ENCODE measurements at places on chromosomes 3 and 15. TPM values are rescaled to one million over a fixed set of nuclear protein-coding genes. Genes with fewer than 3 reads are reported as not detected.

GRCh38 chr3:120218981-120219380, 66.0 kb downstream of the GPR156 start:
- no peak for DNase-seq

- no peak for DNase-seq
Observed at GRCh38 chr3:71397046-71397445, 186.5 kb downstream of the FOXP1 start.

Gene USP8
- total RNA-seq: 43.3 TPM

DNA sequence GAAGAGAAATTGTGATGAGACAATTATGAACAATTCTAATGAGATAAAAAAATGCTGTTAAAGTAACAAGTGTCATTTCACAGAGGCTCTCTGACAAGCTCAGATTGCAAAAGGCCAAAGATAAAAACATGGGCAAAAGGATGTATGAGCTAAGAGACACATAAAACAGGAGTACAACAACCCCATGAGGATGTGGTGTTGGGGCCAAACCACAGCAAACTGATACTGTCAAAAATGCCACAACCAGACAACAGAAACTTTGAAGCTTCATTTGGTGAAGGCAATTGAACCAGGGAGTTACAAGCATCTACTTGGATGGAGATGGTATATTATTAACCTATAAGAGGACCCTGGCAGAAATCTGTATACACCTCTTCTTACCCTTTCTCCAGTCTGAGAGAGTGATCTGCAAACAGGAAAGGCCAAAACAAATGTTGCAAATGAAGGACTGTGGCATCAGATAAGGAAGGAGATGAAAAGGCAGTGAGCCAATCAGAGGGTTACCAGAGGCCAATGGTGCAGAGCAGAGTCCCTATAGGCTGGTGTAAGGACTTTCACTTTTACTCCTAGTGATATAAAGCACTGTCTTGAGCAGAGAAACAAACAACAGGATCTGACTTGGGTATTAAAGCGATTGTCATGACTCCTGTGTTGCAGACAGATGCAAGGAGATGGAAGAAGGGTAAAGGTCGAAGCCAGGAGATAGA, 659.0 kb downstream of the NTRK3 start:
- DNase-seq: no peak

Gene ARID3B
- total RNA-seq: 2.0 TPM

DNA sequence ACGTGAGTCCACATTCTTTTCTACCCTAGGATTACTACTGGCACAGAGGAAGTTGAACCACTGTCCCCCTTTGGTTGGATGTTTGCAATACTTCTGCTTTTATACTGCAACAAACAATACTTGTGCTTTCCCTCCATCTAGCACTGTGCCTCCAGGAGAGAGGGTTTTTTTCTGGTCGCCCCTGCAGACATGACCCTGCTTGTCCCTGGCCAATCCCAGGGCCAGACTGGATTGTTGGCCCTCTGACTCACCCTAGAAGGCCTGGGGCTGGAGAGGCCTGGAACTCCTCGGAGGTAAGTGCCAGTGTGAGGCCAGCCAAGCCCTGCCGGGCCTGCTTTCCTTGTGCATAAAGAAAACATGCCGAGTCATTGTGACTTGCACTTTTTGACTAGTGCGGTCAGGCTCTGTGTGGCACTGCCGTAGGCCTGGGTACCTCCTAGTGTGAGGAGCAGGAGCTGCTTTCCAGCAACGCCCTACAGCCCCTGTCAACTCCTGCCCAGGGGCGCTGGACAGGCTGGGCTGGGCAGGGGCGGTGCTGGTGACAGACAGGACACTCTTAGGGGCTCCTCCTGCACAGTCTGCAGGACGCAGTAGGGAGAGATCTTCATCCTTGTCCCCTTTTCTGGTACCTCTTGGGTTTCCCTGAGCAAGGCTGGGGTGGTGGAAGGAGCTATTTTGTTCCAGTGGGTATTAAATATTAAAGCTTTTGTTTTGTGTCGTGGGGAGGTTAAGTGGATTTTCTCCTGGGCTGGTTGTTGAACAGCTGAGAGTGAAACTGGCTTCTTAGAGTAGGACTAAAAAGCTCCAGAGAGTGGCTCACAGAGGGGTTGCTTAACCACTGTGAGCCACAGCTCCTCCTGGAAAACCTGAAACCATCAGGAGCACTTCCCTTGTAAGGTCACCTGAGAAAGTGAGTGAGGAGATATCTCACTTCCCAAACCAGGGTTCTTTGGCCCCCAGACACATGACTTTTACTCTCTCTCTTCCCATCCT, 14.4 kb upstream of the TKT start:
- peak; percentile 89 for DNase-seq

DNA sequence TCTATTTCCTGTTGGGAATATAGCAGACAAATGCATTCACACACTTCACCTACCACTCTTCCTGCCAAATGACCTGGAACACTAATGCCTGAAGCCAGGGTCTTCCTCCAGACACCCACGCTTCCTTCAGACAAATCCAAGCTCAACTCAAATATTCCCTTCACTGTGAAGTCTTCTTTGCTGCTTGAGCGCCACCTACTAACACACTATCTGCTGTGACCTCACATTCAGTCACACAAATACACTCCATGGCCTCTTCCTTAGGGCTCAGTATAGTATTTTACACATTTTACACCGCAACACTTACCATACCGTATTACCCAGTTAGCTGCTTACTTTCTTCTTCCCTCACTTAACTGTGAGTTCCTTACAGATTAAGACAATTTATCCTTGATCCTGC, 149.4 kb downstream of the SHOX2 start:
- no peak for DNase-seq

DNA sequence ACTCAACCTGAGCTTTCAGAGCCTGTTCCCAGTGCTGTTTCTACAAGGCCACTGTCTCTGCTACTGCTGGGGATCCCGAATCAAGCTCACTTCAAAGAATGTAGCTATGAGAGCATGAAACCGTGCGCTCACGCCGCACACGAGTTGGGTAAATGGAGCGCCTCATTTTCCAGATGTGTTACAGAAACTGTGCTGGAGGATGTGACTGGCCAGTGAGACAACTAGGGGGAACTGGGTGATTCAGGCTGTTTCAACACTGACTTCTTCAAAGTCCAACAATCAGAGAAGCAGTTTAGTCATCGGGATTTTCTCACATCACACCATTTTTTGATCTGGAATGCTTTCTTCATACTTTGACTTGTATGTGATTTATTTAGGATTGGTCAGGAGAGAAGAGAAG, 3.5 kb downstream of the ZNF710 start:
- DNase-seq: peak; percentile 37

GRCh38 chr3:13642597-13642996, 93.7 kb downstream of the FBLN2 start:
- no peak for DNase-seq

Gene P2RY14
- total RNA-seq: 4.4 TPM

Gene ZNF502
- 3.6 TPM for total RNA-seq

- DNase-seq: no peak
Observed at GRCh38 chr3:13323822-13324221, 96.3 kb downstream of the NUP210 start.

Gene PFN2
- 71.8 TPM for total RNA-seq

Gene GOLGA8G
- not detected for total RNA-seq

Gene ARGFX
- total RNA-seq: not detected

DNA sequence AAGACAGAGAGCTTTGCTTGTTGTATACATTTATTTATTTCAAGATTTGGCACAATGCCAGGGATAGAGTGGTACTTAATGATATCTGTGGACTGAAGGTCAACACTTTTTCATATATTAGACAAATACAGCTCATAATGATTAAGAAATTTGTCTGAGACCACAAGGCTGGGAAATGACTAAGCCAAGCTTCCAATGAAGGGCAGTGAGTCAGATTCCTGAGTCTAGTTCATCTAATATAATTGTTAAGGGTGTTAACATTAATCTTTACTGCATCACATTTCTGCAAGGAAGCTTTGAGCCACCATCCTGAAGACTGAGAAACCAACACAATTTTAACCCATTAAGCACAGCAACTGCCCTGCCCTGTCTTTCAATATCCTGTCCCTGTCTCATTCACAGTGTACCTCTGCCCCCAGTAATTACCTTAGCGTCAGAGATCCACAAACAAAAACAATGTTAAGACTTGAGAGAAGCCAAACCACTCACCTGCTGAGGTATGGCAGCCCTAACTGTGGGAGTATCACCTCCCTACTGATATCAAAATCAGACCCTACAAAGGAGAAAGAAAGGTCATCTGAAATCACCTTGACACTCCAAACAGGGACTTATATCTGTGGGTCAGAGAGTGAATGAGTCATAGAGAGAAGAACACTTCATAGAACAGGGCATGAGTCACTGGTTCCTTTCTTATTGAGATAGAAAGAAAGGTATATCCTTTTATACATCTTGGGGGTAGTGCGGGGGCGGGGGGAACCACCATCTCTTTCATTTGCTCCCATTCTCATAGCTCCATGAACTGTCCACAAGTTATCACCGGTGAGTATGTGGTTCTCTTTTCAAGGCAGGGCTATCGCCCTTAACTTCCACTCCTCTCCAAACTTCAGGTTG, 74.7 kb downstream of the MAGI1 start:
- DNase-seq: no peak

- DNase-seq: no peak
Observed at GRCh38 chr3:178112134-178112533, 424.1 kb upstream of the KCNMB2 start.

GRCh38 chr3:119276680-119277079, 17.5 kb upstream of the ARHGAP31 start:
- no peak for DNase-seq

DNA sequence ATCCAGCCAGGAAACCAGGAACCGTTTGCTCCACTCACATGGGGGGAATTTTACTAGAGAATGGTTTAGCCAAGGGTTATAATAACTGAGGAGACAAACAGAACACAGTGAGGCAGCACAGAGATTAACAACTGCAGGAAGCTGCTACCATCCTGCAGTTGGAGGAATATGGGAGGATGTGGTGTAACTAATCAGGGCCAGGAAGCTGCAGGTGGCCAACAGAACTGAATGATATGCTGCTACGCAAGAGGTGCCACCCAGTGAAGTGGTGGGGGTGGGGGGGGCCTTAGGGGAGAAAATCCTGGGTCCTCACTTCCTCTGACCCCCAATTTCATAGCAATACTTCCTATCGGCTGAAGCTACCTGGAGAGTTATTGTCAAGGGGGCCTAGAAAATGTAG, 306.4 kb upstream of the STT3B start:
- DNase-seq: no peak

DNA sequence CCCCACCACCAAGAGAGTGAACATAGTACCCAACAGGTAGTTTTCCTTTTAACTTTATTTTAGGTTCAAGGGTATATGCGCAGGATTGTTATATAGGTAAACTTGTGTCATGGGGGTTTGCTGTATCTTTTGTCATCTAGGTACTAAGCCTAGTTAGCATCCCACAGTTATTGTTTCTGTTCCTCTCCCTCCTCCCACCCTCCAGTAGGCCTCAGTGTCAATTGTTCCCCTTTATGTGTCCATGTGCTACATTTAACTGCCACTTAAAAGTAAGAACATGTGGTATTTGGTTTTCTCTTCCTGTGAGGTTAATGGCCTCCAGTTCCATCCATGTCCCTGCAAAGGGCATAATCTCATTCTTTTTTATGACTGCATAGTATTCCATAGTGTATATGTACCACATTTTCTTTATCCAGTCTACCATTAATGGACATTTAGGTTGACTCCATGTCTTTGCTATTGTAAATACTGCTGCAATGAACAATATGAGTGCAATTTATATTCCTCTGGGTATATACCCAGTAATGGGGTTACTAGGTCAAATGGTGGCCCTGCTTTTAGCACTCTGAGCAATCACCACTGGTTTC, 66.2 kb downstream of the ST3GAL6 start:
- DNase-seq: no peak

- peak; percentile 66 for DNase-seq
Observed at GRCh38 chr3:119294696-119295671, 801 bp downstream of the ARHGAP31 start.

Gene VGLL3
- 3.6 TPM for total RNA-seq

Gene KLF15
- total RNA-seq: 28.5 TPM

DNA sequence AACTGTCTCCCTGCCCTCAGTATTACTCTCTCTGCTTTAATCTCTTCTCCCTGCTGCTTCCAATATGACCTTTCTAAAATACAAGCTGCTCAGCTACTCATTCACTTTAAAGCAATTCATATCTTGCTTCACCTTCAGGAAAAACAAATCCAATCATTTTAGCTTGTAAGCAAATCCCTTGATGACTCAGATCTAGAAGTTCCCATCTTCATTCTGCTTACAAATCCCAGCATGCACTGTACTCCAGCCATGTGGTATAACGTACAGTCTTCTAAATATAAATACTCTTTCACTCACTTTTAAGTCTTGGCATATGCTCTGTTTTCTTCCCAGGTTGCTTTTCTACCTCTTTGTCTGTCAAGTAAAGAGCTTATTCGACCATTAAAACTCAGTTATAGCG, 1009.1 kb upstream of the SEMA6D start:
- no peak for DNase-seq

- no peak for DNase-seq
Observed at GRCh38 chr3:122314228-122314876, 10.7 kb upstream of the CSTA start.

GRCh38 chr3:16633948-16634347, 28.7 kb upstream of the DAZL start:
- no peak for DNase-seq

Data from left ventricle myocardium superior (tissue), 1 donor.